CD4-positive, CD25-positive, alpha-beta regulatory T cell (primary cell): ENCODE measurements at places on chromosomes 1 and 21.
A peak's percentile ranks its signal among the peaks of the same experiment; 100 is the strongest.

GRCh38 chr1:209577346-209577745 is 6.2 kb upstream of the CAMK1G start:
- no peak for DNase-seq

DNA sequence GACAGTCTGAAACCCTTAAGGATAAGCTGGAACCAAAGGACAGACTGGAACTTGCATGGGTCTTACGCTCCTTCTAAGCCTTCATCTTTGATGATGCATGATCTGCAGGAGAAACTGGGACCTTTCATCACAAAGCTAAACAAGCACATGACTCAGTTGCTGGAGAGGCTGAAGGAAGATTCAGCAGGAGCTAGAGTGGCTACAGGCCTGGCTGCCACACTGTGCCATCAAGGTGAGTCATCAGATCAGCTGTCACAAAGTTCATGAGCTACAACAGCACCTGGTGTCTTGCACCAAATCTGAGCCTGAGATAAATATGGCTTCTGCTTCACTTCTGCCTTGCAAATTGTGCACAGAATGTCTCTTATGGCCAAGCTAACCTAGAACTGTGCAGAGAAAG is 95.5 kb upstream of the MARK1 start:
- no peak for DNase-seq

GRCh38 chr1:52139817-52140540 is 1.9 kb upstream of the ZFYVE9 start:
- DNase-seq, result no peak

GRCh38 chr1:117669572-117669971 is 63.7 kb downstream of the TENT5C start:
- DNase-seq, result no peak

DNA sequence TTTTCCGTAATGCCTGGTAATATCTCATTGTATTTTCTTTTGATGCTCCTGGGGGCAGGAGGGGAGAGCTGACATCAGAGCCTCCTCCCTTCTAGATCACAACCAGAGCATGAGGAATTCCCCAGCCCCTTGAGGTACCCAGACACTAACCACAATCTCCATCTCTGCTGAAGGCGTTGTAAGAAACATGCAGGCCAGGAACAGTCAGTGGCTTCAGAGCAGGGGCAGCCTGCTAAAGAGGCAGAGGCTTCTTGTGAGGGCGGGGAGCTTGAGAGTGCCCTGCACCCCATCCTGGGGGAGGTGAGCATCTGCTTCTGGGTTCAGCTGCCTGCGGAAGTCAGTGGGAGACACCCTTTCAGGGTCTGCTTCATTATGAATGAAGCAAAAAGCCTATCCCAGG is 19.0 kb downstream of the MAPKAPK2 start:
- no peak for DNase-seq

DNA sequence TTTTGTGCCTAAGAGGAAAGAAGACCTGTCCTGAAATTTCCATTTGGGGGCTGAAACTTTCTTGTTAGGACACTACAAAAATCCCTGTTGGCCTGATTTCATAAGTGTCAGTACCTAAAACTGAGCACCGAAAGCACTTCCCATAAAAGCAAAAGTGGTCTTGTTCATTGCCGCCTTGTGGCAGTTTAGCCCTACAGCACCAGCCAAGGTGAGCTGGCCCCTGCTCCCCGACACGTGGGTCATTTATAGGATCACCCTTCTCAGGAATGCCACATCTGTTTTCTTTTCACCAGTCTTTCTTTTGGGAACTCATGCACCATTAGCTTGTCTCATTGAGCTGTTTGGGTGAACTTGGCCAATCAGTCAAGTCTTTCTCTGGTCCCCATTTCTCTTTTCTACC is 155.8 kb upstream of the KAZN start:
- no peak for DNase-seq

GRCh38 chr1:7808253-7808844 is 24.3 kb downstream of the PER3 start:
- DNase-seq, result peak; percentile 23

DNA sequence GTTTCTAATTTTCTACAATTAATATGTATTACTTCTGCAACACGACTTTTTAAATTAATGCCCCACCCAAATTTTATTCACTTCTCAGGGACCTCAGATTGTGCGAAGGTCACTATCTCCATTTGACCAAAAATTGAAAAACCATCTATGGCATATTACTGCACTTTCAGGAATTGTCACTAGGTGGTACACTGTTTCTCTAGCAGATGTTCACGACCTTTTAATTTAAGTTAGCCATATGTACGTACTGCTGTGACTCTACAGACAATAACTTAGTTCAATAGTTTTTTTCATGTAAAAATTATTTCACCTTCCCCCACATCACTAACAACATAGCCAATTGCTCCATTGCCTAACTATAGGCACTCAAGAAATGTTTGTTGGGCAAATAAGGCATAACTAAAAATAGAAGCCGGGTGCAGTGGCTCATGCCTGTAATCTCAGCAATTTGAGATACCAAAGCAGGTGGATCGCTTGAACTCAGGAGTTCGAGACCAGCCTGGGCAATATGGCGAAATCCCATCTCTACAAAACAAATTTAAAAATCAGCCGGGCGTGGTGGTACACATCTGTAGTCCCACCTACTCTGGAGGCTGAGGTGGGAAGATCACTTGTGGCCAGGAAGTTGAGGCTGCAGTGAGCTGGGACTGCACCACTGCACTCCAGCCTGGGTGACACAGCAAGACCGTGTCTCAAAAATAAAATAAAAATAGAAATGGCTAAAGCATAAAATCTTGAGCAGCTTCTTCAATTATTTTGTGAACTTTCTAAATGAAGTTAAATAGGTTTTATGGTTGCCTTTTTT is 75.7 kb upstream of the PKN2 start:
- DNase-seq, result peak; percentile 2

DNA sequence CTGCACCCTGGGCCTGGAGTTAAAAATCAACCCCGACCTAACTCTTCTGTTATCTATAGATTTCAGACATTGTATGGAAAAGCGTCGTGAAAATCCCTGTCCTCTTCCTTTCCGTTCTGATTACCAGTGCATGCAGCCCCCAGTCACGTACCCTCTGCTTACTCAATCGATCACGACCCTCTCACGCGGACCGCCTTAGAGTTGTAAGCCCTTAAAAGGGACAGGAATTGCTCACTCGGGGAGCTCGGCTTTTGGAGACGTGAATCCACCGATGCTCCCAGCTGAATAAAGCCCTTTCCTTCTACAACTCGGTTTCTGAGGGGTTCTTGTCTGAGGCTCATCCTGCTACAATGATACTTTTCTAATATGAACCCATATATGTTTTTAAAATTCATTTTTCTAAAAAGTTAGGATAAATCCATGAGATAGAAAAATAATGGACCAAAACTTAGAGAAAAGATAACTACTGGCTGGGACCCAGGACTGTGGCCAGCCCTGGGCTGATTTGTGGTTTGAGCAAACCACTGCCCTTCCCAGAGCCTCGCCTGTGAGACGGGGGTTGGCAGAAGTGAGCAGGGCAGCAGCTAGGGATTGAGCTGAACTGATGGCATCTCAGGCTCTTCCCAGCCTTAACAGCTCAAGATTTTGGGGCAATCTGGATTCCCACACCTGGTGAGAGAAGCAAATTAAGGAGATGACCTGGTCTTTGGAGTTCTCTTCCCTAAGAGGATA is 5.0 kb downstream of the UQCRHL start:
- no peak for DNase-seq
